ENCODE measurements at places on chromosomes 4 and X. TPM values are rescaled to one million over a fixed set of nuclear protein-coding genes. Genes with fewer than 3 reads are reported as not detected.

GRCh38 chr4:69860052-69860451 is at the start of gene SULT1E1:
TSS of gene SULT1E1 (minus strand) at chr4:69860145. CDS start at chr4:69857644, 2,501 bp downstream.
- DNase-seq, result no peak
- H3K36me3 ChIP-seq, result no peaks in the 10 kb centered on the region
- no peaks in the 10 kb centered on the region for H3K27me3 ChIP-seq
- H3K4me3 ChIP-seq, result no peak within 1 kb of the TSS
- no peaks in the 10 kb centered on the region for H3K4me1 ChIP-seq

- H3K27me3 ChIP-seq, result no peaks in the 10 kb centered on the region
- no peaks in the 10 kb centered on the region for H3K36me3 ChIP-seq
- H3K4me3 ChIP-seq, result no peak overlapping the region
- H3K4me1 ChIP-seq, result no peaks in the 10 kb centered on the region
Observed at GRCh38 chr4:87270144-87270543, 49.7 kb upstream of the KLHL8 start.

GRCh38 chrX:39550795-39551361 is 546.9 kb downstream of the BCOR start:
- H3K27ac ChIP-seq, result no peak overlapping the region
- no peak for DNase-seq
- no peaks in the 10 kb centered on the region for H3K4me1 ChIP-seq
- H3K27me3 ChIP-seq, result no peaks in the 10 kb centered on the region

- peak overlapping the region; percentile 100 for H3K27ac ChIP-seq
- peaks cover 29% of the 10 kb centered on the region for H3K36me3 ChIP-seq
- DNase-seq, result peak; percentile 74
- H3K27me3 ChIP-seq, result no peaks in the 10 kb centered on the region
Observed at GRCh38 chrX:71111921-71112431, 599 bp upstream of the IL2RG start.

DNA sequence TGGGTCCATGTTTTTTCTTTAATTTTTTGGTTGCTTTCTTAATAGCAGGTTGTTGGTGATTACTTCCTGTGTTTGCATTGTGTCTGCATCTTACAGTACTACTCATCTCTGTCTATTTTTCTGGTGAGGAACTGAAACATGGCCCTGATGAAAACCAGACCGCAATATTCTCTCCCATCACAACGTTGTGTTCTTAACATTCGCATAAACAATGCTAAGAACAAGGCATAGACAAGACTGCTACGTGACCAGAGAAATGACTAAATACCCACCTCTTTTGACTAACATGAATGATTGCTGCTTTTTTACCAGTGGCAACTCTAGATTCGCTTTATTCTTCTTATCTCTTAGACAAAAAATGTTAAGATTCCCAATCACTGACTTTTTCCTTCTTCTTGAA is 179.1 kb downstream of the GC start:
- no peaks in the 10 kb centered on the region for H3K4me1 ChIP-seq
- no peak for DNase-seq
- H3K36me3 ChIP-seq, result no peaks in the 10 kb centered on the region
- no peak overlapping the region for H3K27ac ChIP-seq
- H3K4me3 ChIP-seq, result no peak overlapping the region

DNA sequence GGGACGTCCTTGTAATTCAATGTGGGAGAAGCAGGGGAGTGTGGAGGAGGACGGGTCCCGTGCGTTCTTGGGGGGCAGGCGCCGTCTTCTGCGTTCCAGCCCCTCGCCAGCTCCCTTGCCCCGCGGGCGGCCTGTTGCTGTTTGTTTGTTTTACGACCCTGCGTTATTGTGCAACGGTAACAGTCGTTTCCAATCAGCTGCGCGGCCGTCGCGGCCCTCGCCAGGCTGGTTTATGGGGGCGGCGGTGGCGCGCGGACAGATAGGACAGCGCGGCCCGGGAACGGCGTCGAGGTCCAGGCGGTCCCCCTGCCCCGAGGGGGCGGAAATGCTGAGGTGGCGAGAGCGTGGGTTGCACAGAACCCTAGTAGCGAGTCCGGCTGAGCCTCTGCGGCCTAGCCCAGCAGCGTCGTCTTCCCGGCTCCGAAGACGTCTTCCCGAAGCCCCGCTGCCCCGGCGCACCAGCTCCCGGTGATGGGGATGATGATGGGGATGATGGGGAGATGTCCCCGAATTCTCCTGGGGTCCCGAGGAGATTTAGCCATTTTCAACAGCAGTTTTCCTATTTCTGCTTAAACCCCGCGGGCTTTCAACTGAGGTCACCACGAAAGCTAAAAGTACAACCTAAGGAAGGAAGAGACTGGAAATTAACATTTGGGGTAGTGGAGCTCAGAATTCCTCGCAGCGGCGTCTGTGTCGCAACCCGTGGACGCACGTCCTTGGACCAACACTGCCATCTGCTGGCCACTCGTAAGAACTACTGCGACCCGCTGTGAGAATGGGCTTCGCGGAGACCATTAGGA is 4.8 kb downstream of the PDGFRA start:
- H3K36me3 ChIP-seq, result no peaks in the 10 kb centered on the region
- peak overlapping the region; percentile 15 for H3K4me3 ChIP-seq
- H3K4me1 ChIP-seq, result peaks cover 32% of the 10 kb centered on the region
- DNase-seq, result peak; percentile 89

TGIF2LX gene
- not detected for total RNA-seq

TSC22D3 gene
- 1,800 TPM for total RNA-seq

F11 gene
- total RNA-seq, result 1.1 TPM
